ENCODE measurements at places on chromosomes 5 and 9.

- no peak for DNase-seq
Observed at GRCh38 chr9:126693428-126693944, 79.8 kb downstream of the LMX1B start.

DNA sequence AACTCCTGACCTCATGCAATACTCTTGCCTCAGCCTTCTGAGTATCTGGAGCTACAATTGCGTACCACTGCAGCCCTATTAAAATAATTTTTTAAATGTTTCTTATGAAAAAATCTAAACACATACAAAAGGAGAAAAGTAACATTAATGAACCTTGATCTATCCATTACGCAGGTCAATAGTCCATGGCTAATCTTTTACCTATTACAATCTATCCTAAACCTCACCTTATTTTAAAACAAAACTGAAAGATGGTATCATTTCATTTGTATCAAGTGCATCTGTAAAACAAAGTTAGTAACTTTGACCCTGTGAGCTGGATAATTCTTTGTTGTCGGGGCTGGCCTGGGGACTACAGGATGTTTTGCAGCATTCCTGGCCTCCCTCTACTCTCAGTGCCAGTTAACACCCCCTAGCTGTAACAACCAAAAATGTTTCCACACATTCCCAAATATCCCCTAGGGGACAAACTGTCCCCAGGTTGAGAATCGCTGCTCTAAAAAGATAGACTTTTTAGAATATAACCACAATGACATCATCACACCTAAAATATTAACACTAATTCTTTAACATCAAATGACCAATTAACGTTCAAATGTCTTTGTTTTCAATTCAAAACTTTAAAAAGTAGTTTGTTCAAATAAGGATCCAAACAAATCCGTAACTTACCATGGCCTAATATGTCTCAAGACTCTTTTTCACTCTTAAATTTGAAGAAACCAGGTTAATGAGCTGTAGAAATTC, 54.8 kb downstream of the RNF38 start:
- no peak for DNase-seq

GRCh38 chr5:171420431-171421241, 1.2 kb downstream of the FGF18 start:
- DNase-seq, result no peak

GRCh38 chr9:71758277-71758676, 10.0 kb downstream of the CEMIP2 start:
- no peak for DNase-seq

DNA sequence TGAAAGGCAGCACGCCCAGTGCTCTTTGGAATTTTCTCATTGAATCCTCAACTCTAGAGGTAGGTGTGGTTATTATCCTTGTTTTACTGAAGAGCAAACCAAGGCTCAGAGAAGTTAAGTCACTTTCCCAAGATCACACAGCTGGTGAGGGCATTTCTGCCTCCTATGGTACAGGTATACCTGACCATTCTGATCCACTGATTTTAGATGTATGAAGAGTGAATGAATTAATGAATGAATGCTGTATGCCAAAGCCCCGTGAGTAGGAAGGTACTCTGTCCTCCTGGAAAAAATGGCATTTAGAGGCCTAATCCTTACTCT, 18.2 kb upstream of the CSF1R start:
- no peak for DNase-seq

DNA sequence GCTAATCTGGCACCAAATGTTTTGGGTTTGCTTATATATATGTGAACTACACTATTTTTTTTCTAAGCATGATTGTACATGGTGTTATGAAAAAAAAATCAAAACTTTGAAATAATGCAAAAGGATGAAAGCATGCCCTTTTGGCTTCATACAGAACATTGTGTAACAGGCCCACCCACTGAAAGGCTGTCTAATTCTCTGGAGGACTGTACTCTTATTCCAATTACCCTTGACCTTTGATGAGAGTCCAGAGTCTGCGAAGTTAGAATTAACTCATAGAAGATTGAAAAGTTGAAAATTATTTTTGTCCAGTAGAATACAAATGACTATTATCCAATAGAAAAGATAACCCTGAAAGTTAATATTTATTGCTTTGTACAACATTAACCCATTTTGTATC, 117.4 kb downstream of the ADAMTS12 start:
- DNase-seq, result no peak

- no peak for DNase-seq
Observed at GRCh38 chr5:142671801-142672200, 14.1 kb downstream of the FGF1 start.

GRCh38 chr5:43065387-43065947, 25.3 kb upstream of the ANXA2R start:
- no peak for DNase-seq

GRCh38 chr5:4028384-4028783, 432.8 kb downstream of the IRX1 start:
- no peak for DNase-seq

DNA sequence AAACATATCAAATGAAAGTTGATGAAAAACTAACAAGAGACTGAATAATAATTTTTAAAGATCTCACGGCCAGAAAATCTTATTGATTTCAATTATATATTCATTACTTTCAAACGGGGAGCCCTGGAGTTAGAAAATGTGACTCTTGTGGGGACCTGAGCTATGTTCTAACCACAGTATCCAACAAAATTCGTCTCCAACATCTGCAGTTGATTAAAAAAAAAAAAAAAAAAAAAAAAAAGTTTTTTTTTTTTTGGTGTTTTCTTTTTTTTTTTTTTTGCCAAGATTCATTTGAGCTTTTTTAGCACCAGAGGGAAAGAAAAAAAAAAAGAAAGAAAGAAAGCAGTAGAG, 144.3 kb upstream of the PIK3R1 start:
- DNase-seq, result no peak

DNA sequence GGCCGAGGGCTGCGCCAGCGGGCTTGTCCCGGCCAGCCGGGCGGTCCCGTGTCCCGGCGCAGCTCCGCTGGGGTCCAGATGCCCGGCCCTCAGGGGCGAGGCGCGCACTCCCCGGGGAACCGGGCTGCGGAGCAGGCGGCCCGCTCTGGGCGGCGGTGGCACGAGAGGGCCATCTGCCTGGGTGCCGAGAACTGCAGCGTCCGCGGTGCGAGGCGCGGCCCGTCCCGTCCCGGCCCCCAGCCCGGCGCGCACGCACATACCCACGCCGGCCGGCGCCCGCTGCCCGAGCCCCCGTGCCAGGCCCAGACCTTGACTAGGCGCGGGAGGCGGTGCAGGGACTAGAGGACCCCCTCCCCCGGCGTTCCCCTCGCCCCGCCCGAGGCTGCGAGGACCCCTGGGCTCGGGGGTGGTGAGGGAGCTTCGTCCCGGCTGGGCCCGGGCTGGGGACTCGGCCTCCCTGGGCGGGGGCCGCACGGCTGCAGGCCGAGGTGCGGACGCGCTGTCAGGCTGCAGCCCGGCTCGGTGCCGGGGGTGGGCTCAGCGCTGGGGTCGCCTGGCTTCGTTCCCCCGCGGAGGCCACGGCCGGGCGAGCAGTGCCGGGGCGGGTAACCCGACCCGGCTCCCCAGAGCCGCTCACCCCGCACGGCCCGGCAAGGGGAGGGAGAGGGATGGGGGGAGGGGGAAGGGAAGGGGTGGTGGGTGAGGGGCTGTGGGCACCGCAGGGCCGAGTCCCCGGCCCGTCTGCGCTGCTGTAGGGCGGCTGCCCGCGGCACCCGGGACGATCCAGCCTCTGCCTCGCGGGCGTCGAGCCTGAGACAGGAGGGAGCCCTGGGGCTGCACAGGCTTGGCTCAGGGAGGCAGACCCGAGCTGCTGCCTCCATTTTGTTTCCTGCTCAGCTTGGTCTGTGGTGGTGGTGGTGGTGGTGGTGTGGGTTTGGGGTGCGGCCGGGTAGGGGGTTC, 1.2 kb upstream of the NSD1 start:
- no peak for DNase-seq

DNA sequence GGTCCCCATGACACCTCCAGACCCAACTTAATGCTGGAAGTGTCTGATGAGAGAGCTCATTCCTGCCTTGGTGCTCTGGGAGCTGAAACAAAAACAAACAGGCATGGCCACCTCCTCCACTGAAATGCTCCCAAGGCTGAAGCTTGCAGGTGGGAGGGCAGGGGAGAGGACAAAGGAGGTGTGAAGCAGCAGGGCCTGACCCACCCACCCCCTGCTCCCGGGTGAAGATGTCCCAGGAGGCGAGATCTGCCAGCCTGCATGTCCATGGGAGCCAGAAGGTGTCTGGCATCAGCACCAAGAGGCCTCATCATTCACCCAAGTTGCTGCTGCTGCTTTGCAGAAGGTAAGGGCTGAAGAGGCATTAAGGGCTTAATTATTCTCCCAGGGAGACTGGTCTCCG, 4.2 kb upstream of the CCIN start:
- no peak for DNase-seq

- no peak for DNase-seq
Observed at GRCh38 chr5:143319437-143320227, 83.9 kb downstream of the NR3C1 start.

DNA sequence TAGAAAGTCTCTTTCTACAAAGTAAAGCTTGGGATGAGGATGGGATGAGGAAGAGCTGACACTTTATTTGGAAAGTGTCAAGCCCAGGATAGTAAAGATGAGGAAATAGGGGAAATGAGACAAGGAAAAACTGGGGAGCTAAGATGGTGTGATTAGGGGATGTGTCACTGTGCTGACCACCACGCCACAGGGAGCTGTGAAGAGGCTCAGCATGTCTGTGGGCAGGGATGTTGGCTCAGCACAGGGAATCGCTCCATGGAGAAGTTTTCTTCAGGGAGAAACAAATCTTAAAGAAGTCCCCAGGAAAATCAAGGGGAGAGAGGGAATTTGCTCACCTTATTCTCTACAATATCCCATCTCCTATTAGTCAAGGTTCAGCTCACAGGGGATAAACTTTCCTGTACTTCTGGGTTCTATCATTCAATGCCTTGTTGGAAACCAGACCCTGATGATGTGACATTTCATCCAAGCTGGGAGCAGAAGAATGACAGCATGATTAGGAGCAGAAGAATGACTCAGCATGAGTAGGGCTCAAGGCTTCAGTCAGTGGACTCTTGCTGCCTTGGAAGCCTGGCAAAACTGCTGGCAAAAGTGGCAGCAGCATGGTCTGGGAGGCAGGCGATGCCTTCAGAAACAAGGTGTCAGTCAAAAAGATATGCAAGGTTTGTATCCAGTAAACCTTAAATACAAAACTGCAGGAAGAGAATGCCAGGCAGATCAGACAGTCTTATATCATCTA, 4.9 kb downstream of the HSPB3 start:
- DNase-seq, result no peak

- no peak for DNase-seq
Observed at GRCh38 chr9:126171641-126172040, 155.0 kb upstream of the MVB12B start.

DNA sequence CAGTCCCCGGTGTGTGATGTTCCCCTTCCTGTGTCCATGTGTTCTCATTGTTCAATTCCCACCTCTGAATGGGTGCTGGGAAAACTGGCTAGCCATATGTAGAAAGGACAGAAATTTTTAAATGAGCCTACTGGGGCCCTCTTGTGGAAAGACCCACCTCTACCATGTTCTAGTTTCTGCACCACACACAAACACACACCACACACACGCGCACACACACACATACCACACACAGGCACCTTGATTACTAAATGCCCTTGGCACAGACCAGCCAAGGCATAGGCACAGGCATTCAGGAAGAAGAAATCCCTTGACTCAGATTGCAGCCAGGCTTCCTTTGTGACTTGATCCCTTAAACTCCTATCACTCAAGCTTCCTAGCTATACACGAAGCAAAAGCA, 60.5 kb downstream of the SIL1 start:
- DNase-seq, result no peak

DNA sequence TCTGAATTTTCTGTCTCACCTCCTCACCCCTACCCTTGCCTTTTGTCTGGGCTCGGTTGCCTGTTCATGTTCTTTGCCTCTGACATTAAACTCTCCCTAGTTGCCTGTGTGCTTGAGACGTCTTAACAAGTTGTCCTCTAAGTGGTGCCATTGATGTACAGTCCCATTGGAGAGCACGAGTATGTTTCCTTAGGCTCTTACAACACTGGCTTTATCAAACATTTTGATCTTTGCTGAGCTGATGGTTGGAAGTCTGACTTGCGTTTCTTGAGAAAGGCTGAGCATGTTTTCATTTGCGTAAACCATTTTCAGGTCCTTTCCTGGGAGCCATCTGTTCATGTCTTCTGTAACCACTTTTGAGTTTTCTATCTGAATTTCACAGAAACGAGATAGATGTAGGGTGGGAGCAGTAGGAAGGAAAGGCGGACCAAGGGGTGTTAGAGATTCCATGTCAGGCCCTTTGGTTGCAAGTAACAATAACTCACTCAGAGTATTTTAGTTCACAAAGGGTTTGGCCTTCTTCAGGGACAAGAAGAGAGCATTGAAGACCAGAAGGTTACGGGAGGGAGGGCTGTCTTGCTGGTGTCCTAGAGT, 35.4 kb downstream of the OTULIN start:
- no peak for DNase-seq

DNA sequence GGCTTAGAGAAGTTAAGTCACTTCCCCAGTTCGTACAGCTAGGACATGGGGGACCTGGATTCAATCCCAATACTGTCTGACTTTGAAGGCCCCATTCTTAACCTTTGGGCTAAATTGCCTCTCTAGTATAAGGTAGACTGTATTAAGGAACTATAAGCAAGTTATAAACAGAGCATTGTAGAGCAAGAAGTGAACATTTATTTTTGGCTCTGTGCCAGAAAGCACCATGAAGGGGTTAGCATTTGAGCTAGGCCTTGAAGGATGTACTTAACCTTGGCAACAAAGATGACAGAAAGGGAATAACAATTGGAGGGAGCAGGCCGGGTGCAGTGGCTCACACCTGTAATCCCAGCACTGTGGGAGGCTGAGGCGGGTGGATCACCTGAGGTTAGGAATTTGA, 32.8 kb downstream of the GALNT10 start:
- no peak for DNase-seq

- DNase-seq, result no peak
Observed at GRCh38 chr9:137008312-137008711, 11.9 kb upstream of the CLIC3 start.

DNA sequence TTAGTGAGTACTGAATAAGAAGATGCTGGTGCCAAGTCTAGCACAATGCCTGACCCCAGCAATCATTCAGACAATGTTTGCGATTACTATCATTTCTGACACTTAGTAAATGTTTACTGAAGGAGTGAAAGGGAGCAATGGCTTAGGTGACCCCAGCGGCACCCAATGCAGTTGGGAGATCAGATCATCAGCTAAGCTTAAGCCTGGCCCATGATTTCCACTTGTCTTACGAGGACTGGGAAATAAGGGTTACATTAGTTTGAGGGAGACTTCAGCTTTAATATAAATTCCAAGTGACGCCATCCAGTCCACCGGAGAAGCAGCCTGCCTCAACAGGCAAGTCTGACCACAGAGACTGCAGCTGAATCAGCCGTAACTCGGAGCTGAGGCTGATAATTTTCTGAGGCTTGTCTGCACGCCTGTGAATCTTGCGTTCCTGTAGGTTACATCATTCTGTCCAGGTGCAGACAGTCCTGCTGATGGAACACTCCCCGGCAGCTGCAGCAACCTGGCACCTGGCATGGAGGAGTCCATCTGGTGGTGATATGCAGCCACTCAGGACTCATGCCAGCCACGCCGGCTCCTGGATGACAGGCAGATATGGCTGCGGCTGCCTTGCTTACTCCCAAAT, 34.9 kb upstream of the FGF1 start:
- no peak for DNase-seq

GRCh38 chr5:81021486-81021885, 61.3 kb downstream of the RASGRF2 start:
- DNase-seq, result no peak

Measured in KG1 (cell line).